ENCODE measurements at places on chromosomes 3 and 15.

- peaks cover 38% of the 10 kb centered on the region for H3K4me1 ChIP-seq
- peak; percentile 93 for DNase-seq
- H3K36me3 ChIP-seq: no peaks in the 10 kb centered on the region
- H3K27me3 ChIP-seq: no peaks in the 10 kb centered on the region
- no peak overlapping the region for H3K4me3 ChIP-seq
Measured at GRCh38 chr15:67101911-67102598, 36.7 kb downstream of the SMAD3 start.

GRCh38 chr3:71708476-71709105 is 16.6 kb downstream of the EIF4E3 start:
- no peaks in the 10 kb centered on the region for H3K27me3 ChIP-seq
- DNase-seq: no peak
- H3K36me3 ChIP-seq: no peaks in the 10 kb centered on the region
- H3K4me1 ChIP-seq: peaks cover 6% of the 10 kb centered on the region
- no peak overlapping the region for H3K27ac ChIP-seq

DNA sequence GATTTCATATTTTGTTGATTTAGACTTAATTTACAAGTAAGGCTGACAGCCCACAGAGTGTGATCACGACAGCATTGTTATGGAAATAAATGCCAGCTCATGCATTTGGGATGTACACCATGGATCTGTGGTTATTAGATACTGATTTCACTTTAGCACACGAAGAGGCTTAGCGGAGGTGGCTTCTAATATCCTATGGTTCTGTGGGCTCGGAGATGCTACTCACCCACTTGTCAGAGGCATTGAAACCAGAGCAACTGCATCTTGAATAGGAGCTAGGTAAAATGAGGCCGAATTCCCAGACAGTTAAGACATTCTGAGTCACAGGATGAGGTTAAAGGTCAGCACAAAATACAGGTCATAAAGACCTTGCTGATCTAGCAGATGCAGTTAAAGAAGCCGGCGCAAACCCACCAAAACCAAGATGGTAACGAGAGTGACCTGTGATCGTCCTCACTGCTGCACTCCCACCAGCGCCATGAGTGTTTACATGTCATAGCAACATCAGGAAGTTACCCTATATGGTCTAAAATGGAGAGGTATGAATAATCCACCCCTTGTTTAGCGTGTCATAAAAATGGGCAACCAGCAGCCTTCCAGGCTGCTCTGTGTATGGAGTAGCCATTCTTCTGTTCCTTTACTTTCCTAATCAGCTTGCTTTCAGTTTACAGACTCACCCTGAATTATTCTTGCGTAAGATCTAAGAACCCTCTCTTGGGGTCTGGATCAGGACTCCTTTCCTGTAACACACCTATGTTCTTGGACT is 117.5 kb downstream of the PGPEP1L start:
- H3K4me1 ChIP-seq: peaks cover 15% of the 10 kb centered on the region
- H3K27me3 ChIP-seq: no peaks in the 10 kb centered on the region
- H3K36me3 ChIP-seq: peaks cover 12% of the 10 kb centered on the region
- peak overlapping the region; percentile 98 for H3K27ac ChIP-seq
- H3K4me3 ChIP-seq: no peak overlapping the region

DNA sequence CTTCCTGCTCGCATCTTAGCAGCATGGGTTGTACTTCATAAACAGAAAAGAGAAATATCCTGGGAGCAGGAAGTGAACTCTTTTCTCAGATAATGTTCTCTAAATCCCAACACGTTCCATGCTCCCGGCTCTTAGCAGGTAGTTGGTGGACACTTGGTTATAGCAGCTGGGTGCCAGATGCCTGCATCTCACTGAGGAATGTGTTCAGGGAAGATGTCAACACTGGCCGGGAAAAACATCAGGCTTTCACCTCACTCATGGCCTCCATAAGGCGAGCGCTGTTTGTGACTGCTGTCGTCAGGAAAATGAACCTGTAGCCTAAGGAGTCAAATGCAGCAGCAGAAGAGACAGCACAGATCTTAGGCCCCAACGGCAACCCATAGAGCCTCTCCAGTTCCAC is 4.4 kb upstream of the PRC1 start:
- no peak for DNase-seq
- H3K4me3 ChIP-seq: no peak overlapping the region
- H3K27ac ChIP-seq: no peak overlapping the region
- peaks cover 60% of the 10 kb centered on the region for H3K36me3 ChIP-seq

DNA sequence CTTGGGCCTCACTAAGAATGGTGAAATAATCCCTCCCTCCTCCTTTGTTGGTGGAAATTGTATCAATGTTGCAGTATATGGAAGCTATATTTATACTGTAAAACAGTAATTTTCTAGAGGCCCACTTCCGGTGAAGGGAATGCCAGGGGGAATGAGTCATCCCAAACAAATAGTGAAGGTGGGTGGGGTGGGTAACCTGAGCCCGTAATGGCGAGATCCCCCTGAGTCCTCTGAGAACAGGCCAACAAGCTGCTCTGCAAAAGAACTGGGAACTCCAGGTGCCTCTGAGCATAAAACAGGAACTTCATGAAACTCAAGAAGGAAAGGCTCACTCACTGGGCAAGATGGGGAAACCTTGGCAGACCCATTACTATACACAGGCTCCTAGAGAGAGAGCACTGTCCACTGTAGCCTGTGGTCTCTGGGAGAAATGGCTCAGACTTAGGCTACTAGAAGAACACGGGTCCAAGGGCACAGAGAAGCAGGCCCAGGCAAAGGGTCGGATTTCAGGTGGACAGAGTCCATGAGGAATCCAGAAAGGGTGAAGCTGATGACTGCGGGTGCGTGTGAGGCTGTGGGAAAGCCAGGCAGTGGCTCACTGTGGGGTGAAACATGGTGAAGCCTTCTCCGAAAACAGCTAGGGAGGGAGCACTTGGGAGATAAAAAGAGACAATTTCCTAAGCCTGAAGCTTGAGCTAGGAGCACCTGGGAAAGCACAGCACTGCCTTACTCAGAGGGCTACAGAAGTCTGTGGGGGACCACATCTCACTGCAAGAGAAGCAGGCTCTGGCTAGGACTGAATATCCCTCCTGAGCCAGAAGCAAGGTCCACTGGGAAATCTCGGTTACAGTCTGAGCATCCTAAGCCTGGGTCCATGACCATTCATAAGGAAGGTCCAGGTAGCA is 19.8 kb downstream of the LARP6 start:
- H3K27me3 ChIP-seq: no peaks in the 10 kb centered on the region
- peak; percentile 38 for DNase-seq
- peaks cover 25% of the 10 kb centered on the region for H3K4me1 ChIP-seq

GRCh38 chr15:40847223-40847961 is 3.5 kb downstream of the SPINT1 start:
- no peaks in the 10 kb centered on the region for H3K36me3 ChIP-seq
- peak; percentile 63 for DNase-seq
- H3K27ac ChIP-seq: no peak overlapping the region
- peaks cover 34% of the 10 kb centered on the region for H3K4me1 ChIP-seq
- no peaks in the 10 kb centered on the region for H3K27me3 ChIP-seq

GRCh38 chr3:45564172-45564571 is 30.4 kb upstream of the LIMD1 start:
- no peaks in the 10 kb centered on the region for H3K4me1 ChIP-seq
- H3K4me3 ChIP-seq: no peak overlapping the region
- no peaks in the 10 kb centered on the region for H3K36me3 ChIP-seq
- no peak overlapping the region for H3K27ac ChIP-seq

- H3K36me3 ChIP-seq: no peaks in the 10 kb centered on the region
- no peak overlapping the region for H3K4me3 ChIP-seq
- peaks cover 21% of the 10 kb centered on the region for H3K4me1 ChIP-seq
- H3K27me3 ChIP-seq: no peaks in the 10 kb centered on the region
- no peak overlapping the region for H3K27ac ChIP-seq
Measured at GRCh38 chr3:31911643-31912042, 69.4 kb downstream of the OSBPL10 start.

DNA sequence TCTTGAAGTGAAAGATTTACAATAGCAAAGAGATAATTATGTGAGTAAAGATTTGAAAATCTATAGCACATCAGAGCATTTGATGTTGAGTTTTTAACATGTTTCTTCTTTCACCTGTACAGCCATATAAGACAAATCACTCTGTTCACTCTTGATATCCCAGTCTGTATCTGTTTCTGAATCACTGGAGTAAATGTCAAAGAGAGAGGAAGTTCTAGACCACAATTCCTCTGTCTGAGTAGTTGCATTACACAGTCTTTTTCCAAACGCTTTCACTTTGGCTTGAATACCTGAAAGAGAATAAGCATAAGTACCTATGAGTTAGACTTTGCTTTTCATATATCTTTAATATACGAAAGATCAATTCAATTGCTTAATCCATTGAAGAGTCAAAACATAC is 9.9 kb downstream of the THAP10 start:
- H3K4me3 ChIP-seq: no peak overlapping the region
- H3K4me1 ChIP-seq: peaks cover 2% of the 10 kb centered on the region
- DNase-seq: no peak
- no peak overlapping the region for H3K27ac ChIP-seq
- no peaks in the 10 kb centered on the region for H3K27me3 ChIP-seq

DNA sequence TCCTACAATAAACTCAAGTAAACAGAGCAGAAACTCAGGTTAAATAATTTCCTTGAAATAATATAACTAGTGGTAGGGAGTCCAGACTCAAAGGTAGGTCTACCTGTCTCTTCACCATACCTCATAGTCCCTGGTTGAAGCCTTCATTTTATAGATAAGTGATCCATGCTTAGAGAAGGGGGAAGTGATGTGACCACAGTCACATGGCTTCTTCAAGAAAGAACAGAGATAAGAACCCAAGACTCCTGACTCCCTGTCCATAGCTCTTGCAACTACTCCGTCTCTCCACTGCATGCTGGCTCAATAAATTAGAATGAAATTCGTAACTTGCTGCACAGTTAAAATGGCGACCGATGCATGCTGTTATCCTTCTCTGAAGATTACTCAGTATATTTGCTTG is 11.0 kb upstream of the C15orf61 start:
- DNase-seq: no peak
- H3K36me3 ChIP-seq: peaks cover 4% of the 10 kb centered on the region
- H3K27me3 ChIP-seq: no peaks in the 10 kb centered on the region
- peak overlapping the region; percentile 74 for H3K27ac ChIP-seq
- H3K4me3 ChIP-seq: no peak overlapping the region

- H3K36me3 ChIP-seq: peaks cover 32% of the 10 kb centered on the region
- no peak overlapping the region for H3K27ac ChIP-seq
- H3K4me3 ChIP-seq: peak overlapping the region; percentile 68
- H3K4me1 ChIP-seq: peaks cover 28% of the 10 kb centered on the region
- no peaks in the 10 kb centered on the region for H3K27me3 ChIP-seq
- DNase-seq: no peak
Measured at GRCh38 chr15:85583442-85583841, 203.0 kb downstream of the AKAP13 start.

DNA sequence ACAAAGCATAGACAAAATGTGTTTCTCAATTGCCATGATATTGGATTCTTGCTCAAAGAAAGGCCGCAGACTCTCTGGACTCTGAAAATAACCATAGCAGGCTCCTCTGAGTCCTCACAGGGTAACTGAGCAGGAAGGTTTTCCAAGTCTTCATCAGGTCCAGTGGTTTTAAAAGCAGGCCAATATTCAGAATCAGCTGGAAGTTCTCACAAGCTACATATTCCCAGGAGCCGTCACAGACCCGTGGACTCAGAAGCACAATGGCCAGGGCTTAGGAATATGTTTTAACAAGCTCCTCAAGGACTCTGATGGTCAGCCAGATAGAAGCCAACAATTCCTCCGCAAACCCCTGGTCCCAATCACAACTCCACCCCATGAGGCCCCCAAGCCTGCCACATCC is 256.1 kb upstream of the ADAMTS9 start:
- H3K4me1 ChIP-seq: no peaks in the 10 kb centered on the region
- DNase-seq: no peak
- H3K36me3 ChIP-seq: no peaks in the 10 kb centered on the region
- H3K27me3 ChIP-seq: no peaks in the 10 kb centered on the region
- no peak overlapping the region for H3K27ac ChIP-seq

- no peaks in the 10 kb centered on the region for H3K4me1 ChIP-seq
- H3K4me3 ChIP-seq: no peak overlapping the region
- DNase-seq: no peak
- no peaks in the 10 kb centered on the region for H3K36me3 ChIP-seq
- H3K27me3 ChIP-seq: no peaks in the 10 kb centered on the region
Measured at GRCh38 chr3:24968036-24968435, 460.0 kb upstream of the RARB start.

DNA sequence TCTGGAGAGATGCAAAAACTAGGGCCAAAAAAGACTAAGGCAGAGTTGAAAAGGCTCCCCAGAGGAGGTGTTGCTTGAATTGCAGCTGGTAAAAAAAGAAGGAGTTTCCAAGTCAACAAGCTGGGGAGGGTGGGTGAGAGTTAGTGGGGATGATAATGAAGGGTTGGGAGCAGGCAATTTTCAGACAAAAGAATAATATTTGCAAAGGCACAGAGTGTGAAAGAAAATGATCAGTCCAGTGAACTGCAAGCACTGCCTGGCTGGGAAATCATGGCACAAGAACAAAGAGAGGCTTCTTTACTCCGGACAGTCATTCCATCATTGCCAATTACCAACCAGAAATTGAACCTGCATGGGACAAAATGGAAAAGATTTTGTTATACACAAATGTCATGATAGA is 42.2 kb downstream of the C3orf85 start:
- no peaks in the 10 kb centered on the region for H3K4me1 ChIP-seq
- H3K36me3 ChIP-seq: no peaks in the 10 kb centered on the region
- H3K27me3 ChIP-seq: no peaks in the 10 kb centered on the region
- no peak overlapping the region for H3K4me3 ChIP-seq

- H3K36me3 ChIP-seq: peaks cover 69% of the 10 kb centered on the region
- H3K4me1 ChIP-seq: no peaks in the 10 kb centered on the region
- H3K4me3 ChIP-seq: no peak overlapping the region
- H3K27ac ChIP-seq: no peak overlapping the region
- no peak for DNase-seq
Measured at GRCh38 chr3:134186391-134186790, 64.3 kb downstream of the RYK start.

- H3K27me3 ChIP-seq: no peaks in the 10 kb centered on the region
- peaks cover 91% of the 10 kb centered on the region for H3K36me3 ChIP-seq
- no peak overlapping the region for H3K4me3 ChIP-seq
- H3K27ac ChIP-seq: no peak overlapping the region
- peaks cover 7% of the 10 kb centered on the region for H3K4me1 ChIP-seq
Measured at GRCh38 chr3:123148772-123149171, 53.0 kb upstream of the SEC22A start.

DNA sequence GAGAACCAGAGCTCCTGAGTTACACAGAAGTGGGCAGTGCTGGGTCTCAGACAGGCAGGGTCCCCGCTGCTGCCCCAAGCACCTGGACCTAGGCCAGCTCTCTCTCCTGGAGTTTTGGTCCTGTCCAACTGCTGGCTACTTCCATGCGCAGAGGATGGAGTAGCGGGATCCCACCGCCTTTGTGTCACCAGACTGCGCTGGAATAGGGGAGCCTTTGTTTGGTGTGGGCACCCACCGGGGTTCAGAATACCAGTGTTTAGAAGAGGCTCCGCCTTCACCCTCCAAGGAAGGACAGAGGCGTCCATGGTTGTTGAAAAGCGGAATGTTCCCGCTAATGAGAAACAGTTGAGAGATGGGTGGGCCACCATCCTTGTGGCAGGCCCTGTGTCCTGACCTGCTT is 154.4 kb downstream of the DNAJB8 start:
- H3K27me3 ChIP-seq: no peaks in the 10 kb centered on the region
- no peaks in the 10 kb centered on the region for H3K4me1 ChIP-seq
- no peak for DNase-seq
- H3K27ac ChIP-seq: no peak overlapping the region

GRCh38 chr3:123270818-123271217 is 69.1 kb downstream of the SEC22A start:
- DNase-seq: no peak
- peaks cover 10% of the 10 kb centered on the region for H3K36me3 ChIP-seq
- H3K27ac ChIP-seq: no peak overlapping the region
- no peak overlapping the region for H3K4me3 ChIP-seq

- no peaks in the 10 kb centered on the region for H3K27me3 ChIP-seq
- no peak overlapping the region for H3K4me3 ChIP-seq
- no peak for DNase-seq
- H3K36me3 ChIP-seq: no peaks in the 10 kb centered on the region
- no peaks in the 10 kb centered on the region for H3K4me1 ChIP-seq
- H3K27ac ChIP-seq: no peak overlapping the region
Measured at GRCh38 chr3:55498520-55498919, 11.4 kb upstream of the WNT5A start.
